ENCODE measurements at places on chromosomes 7 and 10.

DNA sequence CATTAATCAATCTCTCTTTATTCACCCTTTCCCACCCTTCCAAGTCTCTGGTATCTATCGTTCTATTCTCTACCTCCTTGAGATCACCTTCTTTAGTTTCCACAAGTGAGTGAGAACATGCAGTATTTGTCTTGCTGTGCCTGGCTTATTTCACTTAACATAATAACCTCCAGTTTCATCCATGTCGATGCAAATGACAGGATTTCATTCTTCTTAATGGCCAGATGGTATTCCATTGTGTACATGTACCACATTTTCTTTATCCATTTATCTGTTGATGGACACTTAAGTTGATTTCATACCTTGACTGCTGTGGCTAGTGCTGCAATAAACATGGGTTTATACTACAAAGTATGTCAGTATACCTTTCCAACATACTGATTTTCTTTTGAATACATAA lies 3.8 kb upstream of the AOAH start:
- DNase-seq: no peak

- no peak for DNase-seq
Measured at GRCh38 chr7:137091396-137091795, 222.9 kb downstream of the CHRM2 start.

DNA sequence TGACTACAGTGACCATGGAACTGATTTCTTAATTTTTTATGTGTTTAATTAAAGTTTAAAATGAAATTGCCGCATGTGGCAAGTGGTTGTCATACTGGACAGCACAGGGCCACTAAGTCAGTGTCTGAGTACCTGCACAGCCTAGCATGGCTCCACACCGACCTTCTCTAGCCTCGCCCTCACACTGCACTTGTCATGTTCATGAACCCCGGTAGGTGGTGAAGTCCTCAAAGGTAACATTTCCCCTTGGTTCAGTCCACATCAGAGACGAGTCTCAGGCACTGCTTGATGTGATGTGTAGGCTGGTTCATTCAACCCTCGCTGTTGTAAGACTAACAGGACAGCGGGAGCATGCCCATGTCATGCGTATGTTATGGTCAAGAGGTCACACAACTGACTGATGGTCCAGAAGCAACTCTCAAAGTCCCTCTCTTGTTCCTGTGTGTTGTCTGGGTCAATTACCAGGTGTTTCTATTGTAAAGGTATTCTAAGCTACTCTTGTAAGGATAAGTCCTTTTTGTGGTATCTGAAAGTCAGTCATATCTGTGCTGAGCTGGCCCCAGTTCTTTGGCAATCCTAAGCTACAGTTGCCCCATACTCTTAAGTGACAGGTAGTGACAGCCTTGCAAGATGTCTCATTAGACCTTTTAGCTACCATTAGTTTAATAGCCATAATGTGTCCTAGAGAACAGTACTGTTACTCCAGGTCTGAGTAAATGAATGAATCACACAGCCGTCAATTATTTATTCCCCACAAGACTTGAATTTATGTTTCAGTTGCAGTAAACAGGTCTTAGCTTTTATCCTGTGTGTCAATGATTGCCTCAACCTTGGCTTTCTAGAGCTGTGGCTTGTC lies 32.9 kb upstream of the ZC3HAV1L start:
- DNase-seq: no peak

- no peak for DNase-seq
Measured at GRCh38 chr10:43746906-43747305, 98.2 kb upstream of the ZNF32 start.

GRCh38 chr7:115387137-115387536 lies 465.2 kb downstream of the MDFIC start:
- DNase-seq: no peak

DNA sequence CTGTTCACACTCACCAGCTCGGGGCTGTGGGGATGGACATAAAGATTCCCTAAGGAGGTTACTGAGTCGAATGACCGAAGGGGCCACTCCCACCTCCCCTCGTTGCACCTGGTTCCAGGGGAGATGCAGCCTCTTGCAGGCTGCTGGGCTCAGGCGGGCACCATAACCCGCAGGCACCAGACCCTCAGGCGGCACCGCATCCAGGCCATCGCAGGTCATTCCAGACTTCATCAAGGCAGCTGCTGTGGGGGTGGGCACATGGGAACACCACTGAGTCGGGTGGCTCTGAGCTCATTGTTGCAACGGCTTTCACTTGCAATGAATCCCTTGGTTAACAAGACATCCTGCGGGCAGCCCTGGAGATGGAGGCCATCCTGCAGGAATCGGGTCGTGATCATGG lies 221.7 kb downstream of the TCERG1L start:
- DNase-seq: no peak

GRCh38 chr10:111123883-111124282 lies 47.1 kb downstream of the ADRA2A start:
- no peak for DNase-seq

DNA sequence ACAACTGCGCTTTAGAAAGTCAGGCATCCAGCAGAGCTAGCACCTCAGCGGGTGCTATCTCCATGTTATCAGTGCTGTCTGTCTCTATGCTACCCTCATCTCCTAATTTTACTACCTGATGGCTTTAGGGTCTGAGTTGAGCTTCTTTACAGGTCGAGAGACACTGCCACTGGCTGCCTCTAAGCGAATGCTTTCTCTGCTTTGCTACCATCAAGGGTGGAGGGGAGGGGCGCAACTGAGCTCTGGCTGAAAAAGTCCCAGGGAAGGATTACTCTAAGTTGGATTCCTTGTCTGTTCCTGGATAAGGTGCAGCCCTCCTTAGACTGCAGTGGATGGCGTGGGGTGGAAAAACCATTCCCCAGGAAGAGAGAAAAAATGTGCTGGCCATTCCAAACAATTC lies 105.7 kb downstream of the CDK14 start:
- DNase-seq: no peak

DNA sequence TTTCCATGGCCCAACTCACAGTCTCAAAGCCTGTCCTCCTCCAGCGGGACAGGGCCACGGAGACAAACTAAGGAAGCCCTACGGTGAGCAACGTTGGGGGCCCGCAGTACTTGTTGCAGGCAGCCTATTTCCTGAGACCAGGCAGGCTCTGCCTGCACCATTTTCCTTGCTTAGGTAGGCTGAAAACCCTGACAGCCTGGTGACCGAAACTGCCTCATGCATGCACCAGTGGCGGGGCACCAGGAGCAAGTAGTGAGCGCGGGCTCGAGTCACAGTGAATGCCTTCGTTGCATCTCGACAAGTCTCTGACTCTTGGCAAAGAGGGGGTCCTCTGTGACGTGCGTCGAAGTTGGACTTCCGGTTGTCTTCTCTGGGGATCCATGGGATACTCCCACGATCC lies 23.3 kb upstream of the ZNF273 start:
- DNase-seq: no peak

- peak; percentile 43 for DNase-seq
Measured at GRCh38 chr7:105224884-105225651, 163.7 kb downstream of the SRPK2 start.

- no peak for DNase-seq
Measured at GRCh38 chr7:23930312-23930711, 220.3 kb downstream of the STK31 start.

- no peak for DNase-seq
Measured at GRCh38 chr10:111114758-111115500, 38.1 kb downstream of the ADRA2A start.

DNA sequence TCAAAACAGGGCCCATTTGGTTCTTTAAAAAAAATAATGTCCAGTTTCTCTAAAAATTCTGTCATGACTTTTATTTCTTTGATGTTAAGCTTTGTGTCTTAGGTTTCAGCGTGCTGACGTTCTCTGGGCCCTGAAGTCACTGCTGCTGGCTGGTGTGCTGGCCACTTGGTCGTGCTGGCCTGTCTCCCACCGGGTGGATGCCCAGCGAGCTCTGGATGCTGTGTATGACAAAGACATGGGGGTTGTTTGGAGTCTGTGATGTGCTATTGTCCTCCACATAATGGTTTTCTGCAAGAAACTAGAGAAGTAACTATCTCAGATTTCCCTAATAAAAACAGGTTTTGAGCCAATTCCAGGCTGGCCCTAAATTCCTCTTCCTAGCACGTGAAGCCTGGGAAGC lies 9.5 kb upstream of the IDI2 start:
- no peak for DNase-seq

- no peak for DNase-seq
Measured at GRCh38 chr7:80665526-80665925, 27.1 kb downstream of the CD36 start.

DNA sequence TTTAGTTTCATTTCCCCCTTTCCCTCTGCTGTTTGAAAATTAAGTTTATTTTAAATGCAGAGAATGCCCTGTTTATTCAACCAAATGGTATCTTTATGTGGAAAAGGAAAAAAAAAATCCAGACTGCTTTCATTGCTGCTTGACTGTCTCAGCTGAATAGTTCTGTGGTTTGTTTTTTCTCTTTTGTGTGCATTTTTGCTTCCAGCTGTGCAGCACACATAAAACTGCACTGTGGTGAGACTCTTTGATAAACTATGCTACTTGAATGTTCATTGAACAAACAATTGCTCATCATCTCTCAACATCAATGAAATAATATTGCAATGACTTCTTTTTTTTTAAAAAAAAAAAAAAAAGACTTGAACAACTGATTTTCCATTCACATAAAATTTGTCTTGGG lies 78.6 kb upstream of the GLI3 start:
- DNase-seq: no peak

- no peak for DNase-seq
Measured at GRCh38 chr7:100561491-100562194, 12.1 kb downstream of the SAP25 start.

GRCh38 chr7:121160150-121161008 lies 168.4 kb upstream of the WNT16 start:
- no peak for DNase-seq

DNA sequence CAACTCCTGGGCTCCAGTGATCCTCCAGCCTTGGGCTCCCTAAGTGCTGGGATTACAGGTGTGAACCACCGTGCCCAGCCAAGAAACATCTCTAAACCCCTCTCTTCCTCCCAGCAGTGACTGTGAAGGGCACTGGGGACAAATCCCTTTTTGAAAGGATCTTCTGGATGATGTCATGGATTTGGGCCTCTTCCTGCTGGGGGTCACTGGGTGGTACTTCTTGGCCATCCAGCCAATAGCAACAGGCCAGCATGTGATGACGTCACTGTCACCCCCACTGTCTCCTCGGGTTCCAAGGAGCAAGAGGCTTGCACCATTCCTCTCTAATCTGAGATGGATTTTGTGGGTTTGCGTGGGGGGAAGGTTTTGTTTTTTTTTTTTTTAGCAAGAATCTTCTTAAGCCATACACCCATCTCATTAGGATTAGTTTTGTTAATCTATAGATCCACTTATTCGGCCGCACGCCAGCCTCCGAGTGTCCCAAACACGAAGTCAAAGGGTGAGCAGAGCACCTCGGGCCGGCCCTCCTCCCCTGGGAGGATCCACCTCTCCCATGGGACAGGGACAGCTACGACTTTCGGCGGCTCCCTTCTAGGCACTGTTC lies 29.4 kb upstream of the TNRC18 start:
- no peak for DNase-seq

DNA sequence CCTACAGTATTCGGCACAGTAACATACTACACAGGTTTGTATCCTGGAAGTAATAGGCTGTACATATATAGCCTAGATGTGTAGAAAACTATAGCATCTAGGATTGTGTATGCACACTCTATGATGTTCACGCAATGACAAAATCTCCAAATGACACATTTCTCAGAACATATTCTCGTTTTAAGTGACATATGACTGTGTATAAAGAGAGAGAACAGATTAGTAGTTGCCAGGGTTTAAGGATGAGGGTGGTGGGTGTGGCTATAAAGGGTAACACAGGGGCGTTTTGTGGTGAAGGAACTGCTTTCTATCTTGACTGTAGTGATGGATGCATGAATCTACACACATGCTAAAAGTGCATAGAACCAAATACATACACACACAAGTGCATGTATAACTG lies 101.2 kb downstream of the ARL4A start:
- no peak for DNase-seq

- no peak for DNase-seq
Measured at GRCh38 chr7:74190259-74190658, 16.1 kb downstream of the EIF4H start.

GRCh38 chr10:69963178-69963834 lies 89.3 kb upstream of the MACROH2A2 start:
- peak; percentile 1 for DNase-seq

GRCh38 chr10:131049016-131049415 lies 262.5 kb downstream of the TCERG1L start:
- DNase-seq: no peak

DNA sequence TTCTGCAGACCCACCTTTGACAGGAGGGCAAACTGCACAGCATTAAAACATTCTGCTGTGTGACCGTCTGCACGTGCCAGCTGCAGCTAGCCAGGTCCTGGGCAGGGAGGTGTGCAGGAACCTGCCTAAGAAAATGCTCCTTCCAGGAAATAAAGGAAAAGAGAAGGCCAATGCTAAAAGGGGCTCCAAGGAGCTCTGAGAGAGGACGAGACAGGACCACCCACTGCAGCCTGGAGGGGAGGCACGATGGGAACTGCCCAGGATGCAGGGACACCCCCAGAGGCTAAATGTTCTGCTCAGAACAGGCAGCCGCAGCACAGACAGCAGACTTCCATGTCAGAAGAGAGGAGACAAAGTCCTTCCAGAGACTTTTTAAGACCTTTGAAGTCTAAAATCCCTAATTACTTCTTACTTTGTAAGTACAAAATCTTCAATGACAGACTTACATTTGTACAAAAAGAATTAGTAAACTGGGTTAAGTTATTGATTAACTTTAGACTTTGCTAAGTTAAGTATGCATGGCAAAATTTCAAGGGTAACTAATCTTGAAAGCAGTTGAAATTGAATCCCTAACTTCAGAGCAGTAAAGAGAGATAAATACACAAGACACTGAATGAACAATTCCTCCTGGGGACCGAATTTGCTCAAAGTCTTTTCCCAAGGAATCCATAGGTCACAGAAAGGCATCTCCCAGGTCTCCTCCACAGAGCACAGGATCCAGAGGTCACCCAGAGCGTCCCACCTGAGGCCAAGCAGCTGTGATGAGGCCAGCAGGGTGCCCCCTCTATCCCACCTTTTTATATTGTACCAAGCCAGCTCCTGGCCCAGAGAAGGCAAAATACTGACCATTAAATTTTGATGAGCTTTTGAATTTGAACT lies 21.5 kb downstream of the HSPA12A start:
- DNase-seq: no peak

Data from heart left ventricle (tissue), 16 donors.